ENCODE measurements at places on chromosomes 16 and 17.

DNA sequence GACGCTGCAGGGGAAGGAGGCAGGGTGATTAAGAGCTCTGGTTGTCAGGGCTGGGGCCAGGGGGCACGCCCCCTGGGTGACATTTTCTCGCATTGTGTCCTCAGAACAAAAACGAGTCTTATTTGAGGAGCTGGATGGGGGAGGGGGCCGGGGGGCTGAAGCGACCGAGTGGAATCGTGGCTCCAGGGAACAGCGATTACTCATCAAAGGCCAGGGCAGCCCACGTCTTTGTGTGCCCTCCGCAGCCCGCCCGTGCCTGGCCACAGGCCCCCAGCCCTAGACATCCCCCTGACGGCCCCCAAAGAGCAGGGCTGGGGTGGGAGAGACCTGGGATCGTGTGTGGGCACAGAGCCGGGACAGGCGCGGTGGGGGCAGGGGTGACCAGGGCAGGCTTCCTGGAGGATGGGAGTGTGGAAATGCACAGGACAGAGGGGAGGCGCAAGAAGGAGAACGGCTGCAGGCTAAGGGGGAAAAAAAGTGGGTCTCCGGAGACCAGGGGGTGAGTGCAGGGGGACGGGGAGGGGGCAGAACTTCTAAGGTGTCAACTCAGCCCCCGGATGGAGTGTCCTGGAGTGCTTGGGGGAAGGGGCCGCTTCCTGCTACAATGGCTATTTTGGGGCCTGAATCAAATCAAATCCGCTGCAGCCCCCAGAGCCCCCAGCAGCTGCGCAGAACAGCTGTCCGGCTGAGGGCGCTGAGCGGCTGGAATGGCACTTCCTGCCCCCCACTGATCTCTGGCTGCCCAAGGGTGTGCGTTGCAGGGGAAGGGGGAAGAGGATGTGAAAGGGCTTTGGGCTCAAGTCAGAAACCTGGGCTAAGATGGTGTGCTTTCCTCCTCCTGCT is 24.0 kb upstream of the PHB1 start:
- no peak for DNase-seq

GRCh38 chr16:75244225-75244809 is 7.1 kb downstream of the BCAR1 start:
- DNase-seq, result no peak

DNA sequence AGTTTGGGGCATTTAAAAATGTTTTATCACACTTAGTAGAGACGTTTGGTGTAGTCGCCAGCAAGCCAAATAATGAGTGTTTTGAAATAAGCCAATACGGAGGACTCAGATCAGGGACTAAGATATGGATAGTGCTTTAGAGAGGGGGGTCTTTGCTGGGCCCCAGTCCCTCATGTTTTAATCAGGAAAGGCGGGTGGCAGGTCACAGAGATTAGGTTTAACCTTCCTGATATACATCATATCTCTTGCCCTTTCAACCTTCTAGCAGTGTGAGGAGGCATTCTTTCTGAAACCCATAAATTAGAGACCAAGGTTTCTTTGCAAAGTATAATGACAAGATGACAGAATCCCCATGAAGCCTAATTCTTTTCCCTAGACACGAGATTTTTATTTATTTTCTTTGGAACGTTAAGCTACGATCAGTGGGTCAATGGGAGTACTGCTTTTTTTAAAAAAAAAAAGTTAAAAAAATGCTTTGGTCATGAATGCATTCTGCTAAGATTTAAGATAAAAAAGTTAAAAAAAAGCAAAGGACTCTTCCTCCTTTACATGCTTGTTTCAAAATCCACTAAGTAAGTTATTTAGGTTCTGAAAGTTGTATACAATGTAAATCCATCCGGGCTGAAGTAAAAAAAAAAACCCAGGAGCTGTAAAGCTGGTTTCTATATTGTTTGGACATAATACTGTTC is 572.1 kb upstream of the SALL1 start:
- no peak for DNase-seq

- DNase-seq, result no peak
These were observed 221.9 kb downstream of the ZFHX3 start for GRCh38 chr16:72825912-72826621.

DNA sequence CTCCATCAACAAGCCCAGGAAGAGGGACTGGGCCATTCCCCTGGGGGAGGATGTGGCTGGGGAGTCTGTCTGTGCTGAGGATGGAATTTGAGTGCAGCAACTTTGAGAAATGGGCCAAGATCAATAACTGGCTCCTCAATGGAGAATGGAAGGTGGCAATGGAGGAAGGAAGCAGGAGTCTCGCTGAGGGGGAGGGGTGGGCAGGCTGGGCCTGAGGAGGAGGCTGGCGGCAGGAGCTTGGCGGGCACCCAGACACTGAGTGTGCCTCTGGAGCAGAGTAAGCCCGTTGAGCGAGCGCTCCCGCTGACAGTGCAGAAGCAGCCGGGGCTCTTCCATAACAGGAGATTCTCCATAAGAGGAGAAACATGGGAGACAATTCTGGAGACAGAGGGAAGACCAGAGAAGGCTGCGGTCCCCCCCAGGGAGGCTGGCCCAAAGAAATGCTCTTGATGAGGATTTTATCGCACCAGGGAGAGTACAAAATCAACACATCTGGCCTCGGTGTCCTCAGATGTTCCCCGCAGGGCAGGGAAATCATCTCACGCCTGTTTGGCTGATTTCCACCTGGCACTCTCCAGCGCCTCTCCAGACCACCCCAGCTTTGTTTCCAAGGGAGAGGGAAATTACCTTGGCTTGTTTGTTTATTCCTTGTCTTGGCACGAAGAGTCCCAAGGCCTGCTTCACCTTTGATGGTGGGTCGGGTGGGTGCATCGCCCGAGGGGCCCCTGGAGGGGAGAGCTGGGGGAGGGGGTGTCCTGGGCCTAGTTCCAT is 2.8 kb upstream of the MMP15 start:
- no peak for DNase-seq

All from stimulated activated naive CD4-positive, alpha-beta T cell treated with Interleukin-2 at 50 U/mL for 16 hours (primary cell).